Activated CD8-positive, alpha-beta memory T cell treated with anti-CD3 and anti-CD28 coated beads for 24 hours (primary cell): ENCODE measurements at places on chromosomes 3 and 15.

DNA sequence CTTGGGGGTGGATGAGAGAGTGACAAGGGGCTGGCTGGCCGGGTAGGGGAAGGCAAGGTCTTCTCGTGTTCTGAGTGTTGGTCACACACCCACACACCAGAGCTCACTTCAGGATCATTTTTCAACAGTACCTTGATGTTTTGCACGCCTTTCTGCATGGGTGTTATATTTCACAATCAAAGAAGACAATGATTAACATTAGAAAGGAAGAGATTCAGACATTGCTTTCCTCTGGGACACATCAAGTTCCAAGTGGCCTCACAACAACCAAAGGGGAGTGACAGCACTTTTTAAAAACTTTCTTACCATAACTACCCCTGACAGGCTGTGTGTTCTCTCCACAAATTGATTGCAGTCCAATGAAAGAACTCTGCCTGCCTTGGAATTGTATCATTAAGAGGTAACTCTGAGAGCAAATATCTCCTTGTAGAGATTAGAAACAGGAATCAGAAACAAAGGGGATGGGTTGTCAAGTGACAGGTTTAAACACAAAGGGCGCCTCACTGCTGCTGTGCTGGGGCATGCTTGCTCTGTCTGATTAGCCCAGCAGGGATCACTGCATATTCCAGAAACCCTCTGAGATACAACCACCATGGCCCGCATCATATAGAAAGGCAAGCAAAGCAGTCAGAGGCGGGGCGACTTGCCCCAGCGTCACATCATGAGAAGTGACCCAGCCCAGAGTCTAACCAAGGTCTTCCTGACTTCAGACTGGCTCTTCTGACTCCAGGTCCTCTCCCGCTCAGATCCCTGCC lies 230.8 kb downstream of the FEZF2 start:
- no peak for DNase-seq

GRCh38 chr3:121431726-121432517 lies 113.9 kb downstream of the POLQ start:
- no peak for DNase-seq

GRCh38 chr3:86774082-86774691 lies 216.8 kb downstream of the VGLL3 start:
- DNase-seq: no peak

DNA sequence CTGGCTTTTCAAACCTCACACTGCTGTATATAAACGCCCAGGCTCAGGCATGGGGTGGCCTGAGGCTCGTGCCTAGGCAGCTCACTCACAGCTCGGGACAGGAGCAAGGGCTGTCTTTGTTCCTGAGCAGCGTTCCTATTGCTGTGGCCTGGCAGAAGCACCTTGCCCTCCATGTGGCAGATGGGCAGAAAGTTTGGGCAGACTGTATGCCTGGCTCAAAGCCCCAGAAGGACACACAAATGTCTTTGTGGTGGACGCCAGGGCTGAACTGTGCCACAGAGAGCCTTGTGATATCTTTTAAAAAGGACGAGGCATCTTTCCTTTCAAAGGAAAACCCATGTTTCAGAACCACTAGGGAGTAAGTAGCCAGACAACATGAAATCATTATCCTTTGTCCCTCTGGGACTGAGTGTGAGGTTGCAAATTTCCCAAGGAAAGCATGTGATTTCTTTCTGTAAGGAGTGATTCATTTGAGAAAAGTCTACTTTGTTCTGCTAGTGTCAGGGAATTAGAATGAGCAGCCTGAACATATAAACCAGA lies 29.3 kb upstream of the UBE2E1 start:
- DNase-seq: no peak

GRCh38 chr3:78645628-78646310 lies 1122.0 kb downstream of the ROBO1 start:
- DNase-seq: no peak

DNA sequence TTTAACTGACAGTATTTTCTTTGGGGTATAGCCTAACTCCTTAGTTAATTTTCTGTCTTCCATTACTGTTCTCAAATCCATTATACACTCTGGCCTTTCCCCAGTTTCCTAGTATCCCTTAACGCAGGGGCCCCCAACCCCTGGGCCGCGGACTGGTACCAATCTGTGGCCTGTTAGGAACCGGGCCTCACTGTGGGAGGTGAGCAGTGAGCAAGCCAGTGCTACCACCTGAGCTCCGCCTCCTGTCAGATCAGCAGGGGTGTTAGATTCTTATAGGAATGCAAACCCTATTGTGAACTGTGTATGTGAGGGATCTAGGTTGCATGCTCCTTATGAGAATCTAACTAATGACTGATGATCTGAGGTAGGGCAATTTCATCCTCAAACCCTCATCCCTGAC lies 75.1 kb downstream of the DOCK3 start:
- DNase-seq: no peak

GRCh38 chr15:73254598-73254997 lies 114.2 kb downstream of the HCN4 start:
- no peak for DNase-seq

GRCh38 chr3:51280176-51280575 lies 104.9 kb upstream of the MANF start:
- no peak for DNase-seq

GRCh38 chr3:28556195-28556594 lies 207.6 kb upstream of the AZI2 start:
- no peak for DNase-seq

DNA sequence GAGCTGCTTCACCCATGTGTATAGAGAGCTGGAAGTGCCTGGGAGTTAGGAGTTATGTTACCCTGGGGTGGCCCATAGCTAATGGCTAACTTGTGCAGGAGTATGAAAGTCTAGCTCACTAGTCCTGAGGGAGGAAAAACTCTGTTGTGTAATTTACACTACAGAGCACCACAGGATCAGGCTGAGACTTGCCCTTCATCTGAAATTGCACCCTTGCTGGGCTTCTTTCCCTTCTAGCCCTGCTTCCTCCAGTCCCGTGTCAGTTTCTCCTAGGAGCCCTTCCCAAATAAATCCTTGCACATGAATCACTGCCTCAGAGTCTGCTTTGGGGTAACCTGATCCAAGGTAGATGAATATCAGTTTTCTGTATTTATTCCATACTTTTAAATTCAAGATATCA lies 40.0 kb downstream of the CTXND1 start:
- DNase-seq: no peak

DNA sequence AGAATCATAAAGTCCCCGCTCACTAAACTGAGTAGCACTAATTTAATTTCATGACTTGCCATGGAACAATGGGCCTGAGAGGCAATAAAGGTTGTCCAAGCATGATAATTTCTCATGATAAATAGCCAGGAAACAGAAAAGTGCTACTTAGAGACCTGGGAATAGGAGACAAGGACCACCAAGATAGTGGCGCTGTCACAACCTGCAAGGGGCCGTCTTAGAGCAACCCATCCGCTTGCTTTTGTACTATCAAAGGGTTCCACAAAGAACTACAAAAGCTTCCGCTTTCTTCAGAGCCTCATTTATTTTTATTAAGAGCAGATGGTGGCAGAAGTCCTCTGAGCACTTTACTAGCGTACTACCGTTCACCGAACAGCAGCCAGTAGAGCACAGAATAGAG lies 421.7 kb upstream of the GRM7 start:
- DNase-seq: no peak

DNA sequence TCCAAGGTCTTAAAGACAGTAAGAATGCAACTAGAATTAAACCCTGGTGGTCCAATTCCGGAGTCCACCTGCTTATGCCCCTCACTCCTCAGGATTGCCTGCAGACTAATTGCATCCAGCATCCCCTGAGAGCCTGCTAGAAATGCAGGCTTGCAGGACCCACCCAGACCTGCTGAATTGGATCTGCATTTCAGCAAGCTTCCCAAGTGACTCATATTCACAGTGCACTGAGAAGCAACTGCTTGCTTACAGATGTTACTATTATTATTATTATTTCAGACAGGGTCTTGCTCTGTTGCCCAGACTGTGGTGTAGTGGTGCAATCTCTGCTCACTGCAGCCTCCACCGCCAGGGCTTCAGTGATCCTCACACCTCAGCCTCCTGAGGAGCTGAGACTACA lies 83.5 kb upstream of the VGLL4 start:
- no peak for DNase-seq

DNA sequence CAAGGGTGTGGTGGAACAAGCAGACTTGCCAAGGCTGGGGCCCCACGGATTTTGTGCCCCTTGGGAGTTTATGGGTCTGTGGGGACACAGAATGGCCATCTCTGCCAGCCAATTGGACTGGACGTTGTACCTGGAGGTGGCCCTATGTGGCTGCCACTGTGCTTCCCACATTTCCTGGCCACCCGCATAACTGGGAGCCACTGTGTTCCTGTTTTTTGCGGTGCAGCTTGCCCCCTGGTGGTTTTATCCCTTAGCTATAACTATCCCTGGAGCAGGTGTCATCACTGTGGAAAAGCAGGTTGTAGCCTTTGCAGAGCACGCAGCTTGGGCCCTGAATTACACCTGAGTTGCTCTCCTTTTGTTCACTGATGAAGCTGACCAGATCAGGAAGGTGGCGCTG lies 306.3 kb downstream of the ZPLD1 start:
- DNase-seq: no peak

DNA sequence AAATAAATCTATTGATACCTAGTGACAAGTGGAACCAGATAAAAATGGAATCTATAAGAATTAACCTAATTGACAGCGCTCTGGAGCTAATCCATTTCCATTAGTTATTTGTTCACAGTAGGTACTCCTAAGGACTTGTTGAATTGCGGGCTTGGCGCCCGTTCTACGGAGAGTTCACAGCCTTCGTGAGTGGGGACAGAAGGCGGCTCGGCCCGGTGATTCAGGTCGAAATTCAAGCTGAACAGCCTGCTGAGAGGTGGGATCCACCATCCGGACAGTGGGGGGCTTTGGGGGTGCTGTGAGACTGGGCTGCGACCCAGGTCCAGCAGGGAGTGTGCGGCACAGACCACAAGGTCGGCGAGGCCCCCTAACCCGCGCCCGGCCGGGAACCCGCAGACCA lies 779 bp upstream of the CTNNB1 start:
- DNase-seq: no peak

- no peak for DNase-seq
Observed at GRCh38 chr15:45242289-45242688, 9.7 kb upstream of the SLC28A2 start.

DNA sequence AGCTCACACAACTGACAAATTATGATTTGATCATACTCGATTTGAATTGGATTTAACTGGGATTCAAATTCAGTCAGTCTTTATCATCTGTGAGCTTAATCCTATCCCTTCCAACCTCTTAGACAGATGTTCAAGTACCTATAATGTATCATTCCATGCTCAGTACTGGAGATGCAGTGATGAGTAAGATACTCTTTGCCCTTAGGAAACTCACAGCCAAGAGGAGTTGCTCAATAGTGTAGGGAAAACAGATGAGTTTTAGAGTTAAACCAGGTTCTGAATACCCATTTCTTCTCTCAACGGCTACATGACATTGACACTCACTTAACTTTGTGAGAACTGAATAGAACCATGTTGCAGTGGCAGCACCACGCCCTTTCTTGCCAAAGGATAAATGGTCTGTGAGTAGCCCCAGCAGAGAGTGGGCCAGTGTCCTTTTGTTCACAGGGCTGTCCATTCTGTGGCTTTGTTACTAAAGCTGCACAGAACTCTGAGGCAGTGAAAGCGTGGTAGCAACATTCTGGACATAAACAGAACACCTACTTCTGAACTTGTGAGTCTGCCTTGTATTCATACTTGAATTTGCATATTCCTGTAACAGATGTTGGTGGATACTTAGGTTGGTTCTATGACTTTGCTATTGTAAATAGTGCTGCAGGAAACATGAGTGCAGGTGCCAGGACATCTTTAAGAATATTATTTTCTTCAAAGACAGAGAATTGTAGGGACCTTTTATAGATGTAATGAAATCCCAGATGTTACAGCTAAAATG lies 91.6 kb downstream of the RASA2 start:
- no peak for DNase-seq

DNA sequence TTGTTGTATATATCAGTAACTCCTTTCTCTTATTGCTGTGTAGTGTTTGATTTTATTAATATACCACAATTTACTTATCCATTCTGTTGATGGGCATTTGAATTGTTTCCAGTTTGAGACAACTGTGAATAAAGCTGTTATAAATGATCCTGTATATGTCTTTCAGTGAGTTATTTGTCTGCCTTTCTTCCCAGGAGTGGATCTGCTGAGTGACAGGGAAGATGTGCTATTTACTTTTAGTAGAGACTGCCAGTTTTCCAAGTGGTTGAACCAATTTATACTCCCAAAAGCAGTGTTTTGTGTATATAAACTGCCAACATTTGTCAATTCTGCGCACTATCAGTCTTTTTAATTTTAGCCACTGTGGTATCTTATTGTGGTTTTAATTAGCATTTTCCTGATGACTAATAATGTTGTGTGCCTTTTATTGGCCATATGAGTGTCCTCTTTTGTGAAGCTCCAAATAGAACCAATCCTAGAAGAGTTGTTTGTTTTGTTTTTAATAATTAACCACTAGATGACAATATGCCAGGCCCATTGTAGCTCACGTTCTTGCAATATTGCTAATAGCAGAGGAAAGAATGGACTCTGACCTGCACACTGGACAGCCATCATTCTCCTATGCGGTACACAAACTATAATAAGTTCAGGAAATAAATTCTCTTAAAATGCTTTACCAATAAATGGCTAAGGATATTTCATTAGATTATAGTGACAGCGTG lies 25.3 kb downstream of the TRANK1 start:
- DNase-seq: no peak

DNA sequence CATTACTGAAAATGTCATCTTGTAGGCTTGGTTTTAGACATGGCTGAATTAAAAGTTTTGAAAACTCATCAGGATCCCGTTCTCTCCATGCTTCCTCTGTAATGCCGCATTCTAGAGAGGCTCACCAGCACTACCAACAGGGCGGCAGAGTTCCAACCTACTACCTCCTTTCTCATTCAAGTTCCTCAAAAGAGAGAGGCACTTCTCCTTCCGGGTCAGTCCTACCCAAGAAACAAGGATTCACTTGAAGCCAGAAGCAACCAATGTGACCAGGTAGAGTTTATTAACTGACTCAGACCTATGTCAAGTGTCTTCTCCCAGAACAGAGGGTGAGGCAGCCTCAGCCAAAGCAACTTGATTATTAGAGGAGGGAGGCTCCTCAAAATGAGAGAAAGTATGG lies 59.8 kb upstream of the GYG1 start:
- DNase-seq: no peak

GRCh38 chr3:96779810-96780209 lies 34.6 kb upstream of the EPHA6 start:
- DNase-seq: no peak

DNA sequence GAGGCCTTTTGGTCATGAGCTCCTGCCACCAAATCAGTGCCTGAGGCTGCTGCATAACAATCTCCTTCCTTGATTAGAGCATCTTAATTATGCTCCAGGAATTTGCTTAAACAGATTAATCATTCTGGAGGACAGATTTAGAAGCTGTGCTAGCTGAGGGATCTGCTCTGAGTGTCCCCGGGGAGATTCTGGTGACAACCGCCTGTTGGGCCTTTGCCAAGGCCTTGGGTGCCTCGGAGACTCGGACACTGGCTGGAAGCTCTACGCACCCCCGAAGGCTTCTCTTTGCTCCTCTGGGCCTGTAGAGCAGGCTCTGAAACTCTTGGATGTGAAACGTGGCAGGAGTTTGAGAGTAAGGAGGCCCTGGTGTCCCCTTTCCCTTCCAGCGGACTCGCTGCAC lies 264.1 kb downstream of the CD47 start:
- DNase-seq: no peak

GRCh38 chr3:123386477-123387040 lies 62.3 kb downstream of the ADCY5 start:
- no peak for DNase-seq

- no peak for DNase-seq
Observed at GRCh38 chr15:78749831-78750230, 61.4 kb downstream of the ADAMTS7 start.

GRCh38 chr15:96412045-96412905 lies 81.8 kb downstream of the NR2F2 start:
- DNase-seq: no peak
